ENCODE measurements at places on chromosomes 7 and 10.

DNA sequence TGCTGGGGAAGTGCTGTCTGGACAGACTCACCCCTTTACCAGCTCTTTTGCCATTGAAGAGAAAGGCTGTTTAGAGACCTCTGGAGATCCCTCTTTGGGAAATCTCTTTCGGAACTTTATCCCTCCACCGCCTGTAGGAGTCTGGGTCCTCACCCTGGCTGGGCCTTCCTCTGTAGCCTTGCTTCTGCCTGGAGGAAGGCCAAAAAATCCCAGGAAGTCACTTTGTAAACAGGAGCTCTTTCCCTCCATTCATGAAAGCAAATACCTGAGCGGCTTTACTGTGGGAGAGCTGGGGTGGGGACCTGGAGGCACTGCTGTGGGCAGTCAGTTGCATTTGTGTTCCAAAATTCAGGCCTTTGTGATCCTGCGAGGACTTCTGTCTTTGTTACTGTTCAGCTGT, 126.2 kb downstream of the KLF6 start:
- no peak for DNase-seq

DNA sequence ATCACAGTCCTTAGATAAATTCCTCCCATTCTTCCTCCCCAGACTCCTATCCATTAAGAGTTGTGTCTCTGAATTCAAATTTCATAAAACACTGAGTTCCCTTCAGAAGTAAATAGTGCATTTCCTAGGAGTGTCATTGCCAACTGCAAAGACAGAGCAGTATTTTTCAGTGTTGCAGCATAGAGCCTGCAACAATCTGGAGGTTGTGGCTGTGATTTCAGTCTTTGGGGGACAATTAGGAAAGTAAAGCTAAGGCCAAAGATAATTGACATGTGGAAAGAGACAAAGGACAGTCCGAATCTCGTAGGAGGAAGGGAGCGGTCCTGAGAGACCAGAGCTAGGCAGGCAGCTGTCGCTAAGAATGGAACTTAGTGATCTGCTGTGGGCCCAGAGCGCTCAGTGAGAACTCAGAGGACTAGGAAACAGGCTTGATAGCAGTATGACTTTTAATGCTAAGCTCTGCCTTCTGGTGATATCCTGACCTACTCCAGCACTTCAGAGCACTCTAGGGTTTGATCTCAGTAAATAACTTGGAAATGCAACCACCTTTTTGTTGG, 46.2 kb downstream of the PRPF18 start:
- DNase-seq: no peak

DNA sequence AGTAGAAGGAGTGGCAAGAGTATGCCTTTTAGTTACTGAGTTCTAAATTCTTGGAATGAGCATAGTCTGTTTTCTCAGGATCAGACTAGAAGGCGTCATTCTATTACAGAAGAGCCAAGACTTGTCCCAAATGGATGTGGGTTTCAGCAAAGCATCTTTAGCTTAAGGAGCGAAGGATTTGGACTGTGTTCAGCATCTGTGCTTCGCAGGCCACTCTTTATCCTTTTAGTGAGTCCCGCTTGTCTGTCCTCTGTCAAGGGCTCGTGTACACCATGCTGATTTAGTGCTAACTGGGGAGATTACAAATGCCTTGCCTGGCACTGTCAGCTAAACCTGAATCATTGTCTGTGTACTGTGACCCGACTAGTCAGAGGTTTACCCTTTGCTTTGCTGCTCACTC, 465.7 kb downstream of the AUTS2 start:
- no peak for DNase-seq

DNA sequence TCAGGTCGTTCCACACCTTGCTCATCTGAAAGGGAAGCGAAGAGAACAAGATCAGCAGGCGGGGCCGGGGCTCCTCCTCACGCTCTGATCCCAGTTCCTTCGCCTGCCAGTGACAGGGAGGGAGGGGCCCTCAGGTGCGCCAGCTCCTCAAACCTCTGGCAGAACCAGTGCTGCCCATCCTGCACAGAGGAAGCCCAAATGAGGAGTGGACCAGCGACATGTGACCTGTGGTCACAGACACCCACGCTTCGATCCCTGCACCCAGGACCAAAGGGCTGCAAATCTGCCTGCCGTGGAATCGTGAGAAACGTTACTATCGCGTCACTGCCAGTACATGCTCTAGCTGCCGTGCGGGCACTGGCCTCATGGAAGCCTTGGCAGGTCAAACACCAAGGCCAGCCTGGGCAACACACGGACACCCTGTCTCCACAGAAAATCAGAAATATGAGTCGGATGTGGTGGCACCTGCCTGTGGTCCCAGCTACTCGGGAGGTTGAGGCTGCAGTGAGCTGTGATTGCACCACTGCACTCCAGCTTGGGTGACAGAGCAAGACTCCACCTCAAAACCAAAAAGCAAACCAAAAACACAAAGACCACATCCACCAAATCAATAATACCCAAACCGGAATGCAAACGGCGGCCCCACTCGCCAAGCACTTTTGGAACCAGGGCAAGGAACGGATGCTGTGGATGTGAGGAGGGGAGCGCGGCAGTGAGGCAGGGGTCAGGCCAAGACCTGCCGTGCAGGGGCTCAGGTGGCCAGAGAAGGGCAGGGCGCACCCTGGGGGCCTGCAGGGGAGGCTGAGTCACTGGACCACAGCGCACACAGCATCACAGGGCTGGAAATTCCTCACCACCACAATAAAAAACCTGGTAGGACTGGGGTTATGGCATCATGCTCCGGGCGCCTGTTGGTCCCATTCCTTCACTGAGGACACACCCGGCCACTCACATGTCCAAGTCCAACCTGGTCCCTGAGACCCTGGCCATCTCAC, 13.4 kb downstream of the NUDT1 start:
- no peak for DNase-seq

- DNase-seq: peak; percentile 23
Observed at GRCh38 chr10:59880971-59881510, 25.3 kb downstream of the CCDC6 start.

- peak; percentile 5 for DNase-seq
Observed at GRCh38 chr10:4013651-4014121, 228.7 kb upstream of the KLF6 start.

DNA sequence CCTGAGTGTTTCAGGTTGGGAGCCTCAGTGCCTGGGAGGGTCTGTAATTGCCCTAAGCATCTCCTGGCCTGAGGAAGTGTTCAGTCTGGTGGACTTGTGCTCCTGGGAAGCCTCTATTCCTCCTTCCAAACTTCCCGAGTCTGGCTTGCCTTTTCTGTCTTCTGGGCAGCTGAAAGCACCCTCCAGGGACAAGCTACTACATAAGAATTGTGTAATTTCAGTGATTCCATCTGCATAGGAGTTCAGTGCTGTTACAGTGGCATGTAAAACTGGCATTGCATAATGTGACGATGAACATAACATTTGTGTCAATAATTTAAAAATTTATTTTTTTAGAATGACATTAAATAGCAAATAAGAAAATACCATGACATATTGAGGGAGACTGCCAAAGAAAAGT, 109.3 kb downstream of the AOAH start:
- DNase-seq: no peak

DNA sequence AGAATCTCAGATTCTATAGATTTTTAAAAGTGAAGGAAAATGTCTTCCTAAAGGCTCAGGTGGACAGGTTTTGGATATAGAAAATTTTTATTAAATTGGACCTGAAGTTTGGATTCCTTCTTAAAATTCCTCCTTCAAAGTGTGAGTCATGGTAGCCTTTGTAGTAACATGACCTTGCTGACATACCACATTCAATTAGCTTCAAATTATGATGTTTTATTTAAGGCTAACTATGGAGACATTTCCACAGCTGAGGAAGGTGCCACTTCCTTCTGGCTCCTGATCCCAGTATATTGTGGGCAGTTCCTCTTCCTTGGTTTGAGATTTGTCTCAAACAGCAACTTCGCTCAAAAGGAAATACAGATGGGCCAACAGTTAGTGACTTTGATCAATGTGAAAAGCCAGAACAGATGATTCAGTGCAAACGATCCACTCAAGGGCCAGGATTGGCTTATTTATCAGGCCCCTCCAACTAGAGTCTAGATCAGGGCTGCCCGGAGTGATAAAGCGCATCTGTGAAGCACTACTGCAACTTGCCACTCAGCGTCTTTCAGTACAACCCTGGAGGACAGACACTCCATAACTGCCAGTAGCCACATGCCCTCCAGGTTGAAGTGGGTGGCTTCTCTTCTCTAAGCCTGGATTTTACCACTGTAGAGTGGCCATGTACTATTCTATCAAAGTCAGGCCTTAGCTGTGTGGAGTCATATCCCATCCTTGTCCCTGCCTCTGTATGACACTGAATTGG, 573.5 kb downstream of the KIF20B start:
- no peak for DNase-seq

DNA sequence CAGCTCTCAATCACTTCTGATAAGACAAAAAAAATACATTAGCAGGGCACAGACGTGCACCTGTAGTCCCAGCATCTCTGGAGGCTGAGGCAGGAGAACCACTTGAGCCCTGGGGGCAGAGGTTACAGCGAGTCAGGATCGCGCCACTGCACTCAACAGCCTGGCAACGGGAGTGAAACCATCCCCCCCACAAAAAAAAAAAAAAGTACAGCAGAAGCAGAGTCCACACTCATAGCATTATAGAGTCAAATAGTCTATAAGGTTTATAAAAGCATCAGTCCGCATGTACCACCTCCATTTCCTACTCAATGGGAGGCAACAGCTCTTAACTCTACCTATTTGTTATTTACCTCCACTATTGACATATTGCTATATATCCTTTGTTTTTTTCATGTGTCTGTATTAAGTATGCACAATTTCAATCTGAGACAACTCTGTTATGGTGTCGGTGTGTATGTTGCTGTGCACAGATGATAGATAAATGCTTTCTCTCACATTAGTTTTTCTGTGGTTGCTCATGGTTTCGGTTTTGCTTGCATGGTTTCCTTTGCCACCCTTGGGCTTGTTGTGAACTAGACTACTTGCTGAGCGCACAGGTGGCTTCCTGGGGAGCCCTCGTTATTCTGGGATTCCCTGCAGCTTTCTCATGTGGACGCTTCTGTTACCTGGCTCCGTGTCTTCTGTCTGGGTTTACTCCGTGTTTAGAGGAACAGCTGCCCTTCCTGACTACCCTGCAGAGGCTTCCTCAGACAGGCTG, 40.4 kb downstream of the PROSER2 start:
- peak; percentile 45 for DNase-seq

- no peak for DNase-seq
Observed at GRCh38 chr7:2000153-2000687, 232.5 kb downstream of the MAD1L1 start.

DNA sequence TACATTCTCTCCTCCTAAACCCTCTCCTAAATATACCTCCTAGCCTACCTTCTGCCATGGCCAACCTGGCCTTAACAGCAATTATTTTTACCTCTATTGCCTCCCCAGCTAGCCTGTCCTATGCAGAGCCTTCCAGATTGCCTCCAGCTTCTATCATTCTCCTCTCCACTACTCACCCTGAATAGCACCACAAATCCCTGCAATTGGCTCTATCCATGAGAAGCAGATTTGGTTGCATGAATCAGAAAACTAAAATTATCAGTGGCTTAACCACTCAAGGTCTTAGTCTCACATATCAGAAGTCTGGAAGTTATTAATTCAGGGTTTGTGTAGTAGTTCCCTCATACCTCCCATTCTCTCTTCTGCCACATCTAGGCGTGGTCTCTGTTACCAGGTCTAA, 120.3 kb upstream of the CACUL1 start:
- DNase-seq: no peak

DNA sequence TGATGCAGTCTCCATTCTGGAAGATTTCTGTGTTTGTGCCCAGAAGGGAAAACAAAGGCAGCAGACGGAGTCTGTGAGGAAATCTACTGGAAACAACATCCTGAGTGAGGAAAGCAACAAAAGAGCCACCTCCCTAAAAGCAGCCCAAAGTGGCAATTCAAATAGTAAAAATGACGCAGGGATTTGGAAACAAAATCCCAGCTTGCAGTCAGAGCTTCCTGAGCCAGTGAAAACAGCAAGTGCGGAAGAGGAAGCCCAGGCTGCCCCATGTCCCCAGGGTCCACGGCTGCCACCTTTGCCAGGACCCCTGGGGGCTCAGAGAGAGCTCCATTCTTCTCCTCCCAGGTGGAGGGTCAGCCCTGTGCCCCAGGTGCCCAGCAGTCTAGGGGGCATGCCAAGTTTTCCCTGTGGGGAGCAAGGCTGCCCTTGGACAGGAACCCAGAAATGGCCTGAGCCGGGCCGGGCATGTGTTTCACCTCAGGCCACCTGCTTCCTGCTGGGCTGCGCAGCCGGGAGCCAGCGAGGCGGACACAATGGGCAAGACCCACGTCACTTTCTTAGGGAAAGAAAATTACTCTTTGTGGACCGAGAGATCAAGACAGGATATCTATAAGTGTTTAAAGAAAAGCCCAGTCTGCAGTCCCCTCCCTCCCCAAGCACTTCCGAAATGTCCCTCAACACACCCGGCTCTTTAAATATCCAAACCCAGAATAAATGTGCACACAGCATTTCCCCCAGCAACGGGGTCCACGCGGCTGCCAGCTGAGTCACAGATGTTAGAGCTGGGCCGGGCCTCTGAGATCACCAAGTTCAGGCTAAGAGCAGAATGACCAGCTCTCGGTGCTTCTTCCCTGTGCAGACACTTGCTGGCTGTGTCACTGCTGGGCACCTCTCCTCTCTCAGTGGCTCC, 231.1 kb downstream of the ARHGAP12 start:
- no peak for DNase-seq

GRCh38 chr7:124840435-124840834, 74.8 kb upstream of the GPR37 start:
- no peak for DNase-seq

DNA sequence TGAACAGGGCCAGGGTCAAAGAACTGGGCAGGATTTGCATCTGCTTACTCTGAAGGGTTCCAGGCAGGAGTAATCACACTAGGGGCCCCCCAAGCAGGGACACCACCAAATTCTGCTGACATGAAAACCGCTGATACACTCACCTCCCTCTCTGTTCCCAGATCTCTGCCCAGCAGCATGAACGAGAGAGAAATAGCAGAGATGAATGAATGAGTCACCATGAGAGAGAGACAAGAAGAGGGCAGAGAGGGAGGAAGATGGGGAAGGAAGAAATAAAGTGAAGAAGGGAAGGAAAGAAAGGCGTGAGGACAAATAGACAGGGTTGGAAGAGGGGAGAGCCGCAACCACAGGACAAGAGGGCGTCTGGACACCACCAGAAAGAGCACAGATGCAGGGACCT, 285.9 kb upstream of the NEBL start:
- no peak for DNase-seq

DNA sequence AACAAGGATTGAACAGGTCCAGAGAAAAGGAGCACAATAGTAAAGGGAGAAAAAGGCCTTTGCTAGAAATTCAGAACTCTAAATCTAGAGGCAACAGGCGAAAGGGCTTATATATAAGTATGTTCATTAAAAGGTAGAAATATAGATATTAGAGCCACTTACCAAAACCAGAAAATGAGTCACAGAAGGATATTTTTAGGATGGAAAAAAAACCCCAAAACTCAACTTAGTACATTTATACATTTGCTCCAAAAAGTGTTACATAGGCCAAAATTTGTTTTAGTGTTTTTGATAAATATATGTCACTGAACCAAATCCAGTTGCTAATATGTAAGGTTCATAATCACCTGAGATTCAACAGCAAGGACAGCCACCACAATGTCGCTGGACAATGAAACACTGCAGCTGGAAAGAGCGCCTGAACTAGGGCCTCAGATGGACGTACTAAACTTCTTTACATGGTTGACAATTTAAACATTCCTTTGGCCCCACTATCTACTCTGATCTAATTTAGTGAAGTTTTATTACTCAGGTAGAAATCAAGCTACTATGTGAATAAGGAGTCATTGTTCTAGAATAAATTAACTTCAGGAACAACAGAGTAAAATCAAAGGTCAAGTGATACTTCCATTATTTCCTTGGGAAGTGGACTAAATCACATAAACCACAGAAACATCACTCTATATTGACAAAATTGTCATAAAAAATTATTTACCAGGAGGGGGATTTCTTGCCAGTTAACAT, 10.9 kb downstream of the FAM3C start:
- DNase-seq: no peak

- DNase-seq: no peak
Observed at GRCh38 chr10:127024685-127025435, 119.6 kb downstream of the DOCK1 start.
